MM.1S (cell line): ENCODE measurements at places on chromosomes 6 and 20.

- no peak for DNase-seq
These were observed 141.8 kb downstream of the TMEM200A start for GRCh38 chr6:130507666-130508028.

DNA sequence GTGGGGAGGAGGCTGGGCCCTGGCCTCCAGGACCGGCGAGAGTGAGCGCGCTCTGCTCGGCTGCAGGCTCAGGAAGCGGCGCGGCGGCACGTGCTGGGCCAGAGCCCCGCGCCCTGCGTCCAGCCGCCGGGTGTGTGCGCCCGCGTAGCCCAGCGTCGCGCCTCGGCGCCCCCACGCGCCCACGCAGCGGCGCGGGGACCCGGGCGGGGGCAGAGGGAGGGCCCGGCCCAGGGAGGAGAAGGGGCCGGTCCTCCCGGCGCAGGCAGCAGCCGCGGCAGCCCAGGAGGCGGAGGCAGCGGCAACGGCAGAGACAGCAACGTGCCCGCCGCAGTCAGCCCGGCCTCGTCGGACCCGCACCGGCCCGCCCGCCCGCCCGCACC is at the start of gene EYA2:
EYA2 (plus strand) TSS at position 265 of the 380 bp plus-strand sequence. CDS start 95,168 bp downstream, outside the sequence.
- DNase-seq = no peak

- DNase-seq = no peak
These were observed 349.8 kb downstream of the PRKN start for GRCh38 chr6:162377735-162378134.

DNA sequence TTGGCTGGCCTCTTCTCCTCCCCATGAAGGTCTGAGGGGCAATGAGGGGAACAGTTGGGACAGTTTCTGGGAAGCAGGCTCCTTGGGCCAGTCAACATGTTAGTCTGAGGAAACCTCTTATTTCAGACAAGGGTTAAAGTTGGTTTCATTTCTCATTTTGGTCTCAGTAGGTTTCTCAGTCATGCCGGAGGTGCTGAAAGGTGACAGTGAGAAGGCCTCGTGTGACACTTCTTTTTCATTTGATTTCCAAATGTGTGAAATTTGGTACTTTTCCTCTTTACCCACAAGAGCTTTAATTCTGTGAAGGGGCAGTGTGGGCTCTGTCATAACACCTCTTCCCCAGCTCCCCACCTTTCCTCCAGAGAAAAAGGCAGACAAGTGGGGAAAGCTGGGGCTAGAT is 7.5 kb upstream of the GLP1R start:
- no peak for DNase-seq

- no peak for DNase-seq
These were observed 97.9 kb downstream of the CFAP61 start for GRCh38 chr20:20150241-20150640.
